SK-N-MC (cell line): ENCODE measurements at places on chromosomes 16 and 17.

GRCh38 chr17:72022328-72023275 is 98.2 kb upstream of the SOX9 start:
- DNase-seq = no peak

GRCh38 chr17:58614859-58615459 is 76.9 kb downstream of the TEX14 start:
- no peak for DNase-seq

GRCh38 chr16:9275377-9275776 is 183.9 kb downstream of the HAPSTR1 start:
- DNase-seq = no peak

- DNase-seq = no peak
Measured at GRCh38 chr17:77409282-77410161, 268.8 kb downstream of the SEC14L1 start.

DNA sequence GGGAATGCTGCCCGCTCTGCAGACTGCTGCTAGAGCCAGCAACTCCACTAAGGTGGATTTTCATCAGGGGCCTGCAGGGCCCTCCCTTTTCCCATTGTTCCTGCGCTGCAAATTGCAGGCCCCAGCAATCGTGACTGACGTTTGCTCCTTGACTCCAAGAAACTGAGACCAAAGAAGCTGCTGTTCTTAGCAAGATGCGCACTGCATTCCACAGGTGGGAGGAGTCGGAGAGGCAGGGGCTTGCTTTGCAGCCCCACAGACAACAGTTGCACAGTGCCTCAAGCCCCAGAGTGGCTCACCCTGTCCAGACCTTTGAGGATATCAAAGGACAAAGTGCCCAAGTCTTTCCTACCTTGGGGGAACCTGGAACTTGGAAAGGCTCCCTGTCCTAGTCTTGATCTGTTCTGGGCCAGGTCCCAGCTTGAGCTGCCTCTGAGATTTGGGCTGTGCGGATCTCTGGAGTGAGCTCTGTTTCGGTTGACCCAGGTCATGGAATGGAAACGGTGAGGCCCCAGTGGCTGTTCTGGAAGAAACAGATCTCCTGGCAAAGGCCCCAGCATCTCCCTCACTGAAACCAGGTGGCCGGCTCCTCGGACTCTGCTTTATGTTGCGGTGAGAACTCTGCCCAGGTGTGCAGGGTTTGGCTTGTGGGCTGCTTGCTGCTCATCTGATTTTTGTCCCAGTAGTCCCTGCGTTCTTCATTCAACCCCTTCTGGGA is 24.9 kb downstream of the PLCD3 start:
- no peak for DNase-seq

- no peak for DNase-seq
Measured at GRCh38 chr17:73797594-73798110, 153.4 kb upstream of the SDK2 start.

- no peak for DNase-seq
Measured at GRCh38 chr17:42241871-42242270, 34.3 kb downstream of the STAT5B start.

DNA sequence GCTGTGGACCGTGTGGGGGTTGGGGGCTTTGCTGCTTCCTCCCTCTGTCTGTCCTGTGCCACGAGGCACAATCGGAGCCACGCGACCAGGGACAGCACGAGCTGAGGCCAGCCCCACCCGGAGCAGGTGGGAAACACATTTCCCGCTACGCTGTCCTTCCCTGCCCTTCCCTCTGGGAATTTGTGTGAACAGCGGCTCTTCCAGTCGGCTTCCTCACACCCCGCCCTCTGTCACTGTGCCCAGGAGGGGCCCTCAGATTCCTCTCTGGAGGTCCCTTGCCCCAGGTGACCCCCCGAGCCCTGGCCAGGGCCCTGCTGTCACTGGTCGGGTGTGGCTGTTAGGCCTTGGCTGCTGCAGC is 19.6 kb downstream of the SPIRE2 start:
- no peak for DNase-seq
